ENCODE measurements at places on chromosomes 7 and 10.

- DNase-seq: no peak
These were observed 171.2 kb upstream of the COL1A2 start for GRCh38 chr7:94223375-94224084.

GRCh38 chr10:84306751-84307384 is 21.5 kb upstream of the CCSER2 start:
- no peak for DNase-seq

GRCh38 chr10:42615419-42615818 is 23.0 kb downstream of the ZNF33B start:
- DNase-seq: no peak

DNA sequence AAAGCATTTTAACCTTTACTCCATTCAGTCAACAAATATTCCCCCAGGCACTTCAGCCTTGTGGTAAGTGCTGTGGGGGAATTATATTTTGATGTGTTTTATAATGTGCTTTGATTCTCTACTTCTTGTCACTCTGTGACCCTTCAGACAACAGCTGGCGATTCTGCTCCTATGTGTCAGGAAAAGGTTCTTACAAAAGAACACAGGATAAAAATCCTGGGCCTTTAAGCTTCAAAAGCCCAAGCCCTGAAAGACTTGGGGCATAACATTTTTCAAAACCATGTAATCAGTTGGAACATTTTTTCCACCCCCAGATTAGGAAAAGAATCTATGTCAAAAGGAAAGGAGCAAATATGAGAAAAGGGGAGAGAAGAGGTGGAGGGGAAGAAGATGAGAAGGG is 37.8 kb upstream of the LRRC17 start:
- DNase-seq: no peak

DNA sequence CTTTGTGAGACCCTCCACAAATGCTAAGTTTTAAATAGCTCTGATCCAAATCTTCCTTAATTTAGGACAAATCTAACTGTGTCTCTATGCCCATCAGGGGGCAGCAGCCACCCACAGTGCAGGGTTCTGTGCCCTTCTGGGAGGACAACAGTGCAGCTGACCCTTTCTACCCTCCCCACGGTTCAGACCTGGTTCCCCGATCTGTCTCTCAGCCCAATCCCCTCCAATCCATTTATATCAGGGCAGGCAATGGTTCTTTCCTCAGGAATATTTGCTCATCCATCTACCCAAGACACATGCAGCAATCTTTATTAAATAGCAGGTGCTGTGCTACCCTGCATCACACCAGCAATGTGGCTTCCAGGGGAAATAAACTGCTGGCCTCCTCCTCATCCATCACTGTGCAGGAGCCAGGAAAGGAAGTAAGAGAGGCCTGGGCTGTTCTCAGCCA is 4.0 kb upstream of the RBM28 start:
- no peak for DNase-seq

DNA sequence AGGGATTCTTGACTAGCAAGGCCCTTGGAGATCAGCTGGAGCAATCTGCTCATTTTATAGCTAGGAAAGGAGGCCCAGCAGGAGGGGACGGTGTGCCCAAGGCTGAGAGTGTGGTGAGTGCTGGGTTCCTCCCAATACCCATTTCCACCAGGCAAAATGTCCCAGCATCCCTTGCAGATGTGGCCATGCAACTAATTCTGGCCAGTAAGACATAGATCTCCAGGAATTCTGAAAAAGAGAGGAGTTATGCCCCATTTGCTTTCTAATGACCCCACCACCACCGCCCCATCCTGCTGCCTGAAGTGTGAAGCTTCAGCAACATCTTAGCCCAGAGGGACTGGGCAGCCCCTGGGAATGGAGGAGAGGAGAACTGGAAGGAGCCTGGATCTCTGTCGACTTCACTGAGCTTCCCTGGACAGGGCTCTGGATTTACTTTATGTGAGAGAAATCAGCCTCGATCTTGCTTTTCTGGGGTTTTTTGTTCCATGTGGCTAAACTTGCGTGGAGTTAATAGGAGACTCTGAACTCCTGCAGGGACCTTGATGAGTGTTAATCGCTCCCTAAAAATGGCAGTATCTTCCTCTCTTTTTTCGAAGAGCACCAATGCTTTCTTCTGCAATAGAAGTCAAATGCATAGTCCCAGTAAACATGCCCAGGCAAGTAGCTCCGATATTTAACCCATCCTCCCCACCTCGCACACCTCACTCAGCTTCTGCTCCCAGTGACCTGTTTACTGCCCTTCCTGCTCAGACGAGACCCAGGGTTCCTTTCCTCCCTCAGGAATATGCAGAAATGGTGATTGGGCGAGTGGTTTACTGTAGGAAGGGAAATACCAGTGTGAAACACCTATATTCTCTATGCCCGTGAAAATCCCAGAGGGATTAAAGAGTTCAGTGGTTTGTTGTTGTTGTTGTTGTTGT is 127.5 kb upstream of the GPR26 start:
- no peak for DNase-seq

DNA sequence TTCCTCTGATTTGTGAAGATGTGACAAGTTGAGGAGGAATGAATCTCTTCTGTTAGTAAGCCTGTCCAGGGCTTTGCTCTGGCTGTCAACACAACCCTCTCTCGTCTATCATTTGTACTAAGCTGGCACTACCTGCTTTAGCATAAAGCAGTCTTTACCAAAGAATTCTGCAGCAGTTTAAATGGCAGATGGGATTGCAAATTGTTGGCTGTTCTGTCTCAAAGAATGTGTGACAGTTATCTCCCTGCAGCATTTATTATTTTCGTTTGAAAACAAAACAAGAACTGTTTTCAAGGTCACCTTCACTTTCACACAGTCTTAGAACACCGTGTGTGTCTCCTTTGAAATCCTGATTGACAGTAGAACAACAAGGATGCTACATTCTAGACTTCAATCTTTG is 4.8 kb upstream of the LAMB1 start:
- DNase-seq: no peak

DNA sequence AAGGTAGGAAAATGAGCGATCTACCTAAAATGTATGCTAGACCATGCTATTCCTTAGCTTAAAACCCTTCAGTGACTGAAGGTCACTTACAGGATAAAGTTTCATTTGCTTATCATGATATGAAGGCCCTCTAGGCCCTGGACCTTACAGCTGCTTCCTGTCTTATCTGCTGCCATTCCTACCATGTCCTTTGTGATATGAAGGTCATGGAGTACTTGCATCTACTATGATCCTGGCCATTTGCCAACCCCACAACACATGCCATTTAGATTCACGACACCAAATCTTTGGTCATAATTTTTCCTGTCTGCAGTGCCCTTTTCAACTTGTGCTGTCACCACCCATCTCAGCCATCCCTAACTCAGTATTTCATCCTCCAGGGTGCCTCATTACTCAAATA is 181.8 kb upstream of the MDFIC start:
- no peak for DNase-seq

GRCh38 chr7:101126651-101127459 is at the start of gene SERPINE1:
TSS of gene SERPINE1 (plus strand) at chr7:101127104. CDS start at chr7:101128394, 1,290 bp downstream.
- DNase-seq: no peak

Data from cortex of kidney (tissue), 1 donor.